ENCODE measurements at places on chromosomes 3 and 15.

- DNase-seq, result no peak
Measured at GRCh38 chr3:71990545-71990944, 205.6 kb upstream of the PROK2 start.

DNA sequence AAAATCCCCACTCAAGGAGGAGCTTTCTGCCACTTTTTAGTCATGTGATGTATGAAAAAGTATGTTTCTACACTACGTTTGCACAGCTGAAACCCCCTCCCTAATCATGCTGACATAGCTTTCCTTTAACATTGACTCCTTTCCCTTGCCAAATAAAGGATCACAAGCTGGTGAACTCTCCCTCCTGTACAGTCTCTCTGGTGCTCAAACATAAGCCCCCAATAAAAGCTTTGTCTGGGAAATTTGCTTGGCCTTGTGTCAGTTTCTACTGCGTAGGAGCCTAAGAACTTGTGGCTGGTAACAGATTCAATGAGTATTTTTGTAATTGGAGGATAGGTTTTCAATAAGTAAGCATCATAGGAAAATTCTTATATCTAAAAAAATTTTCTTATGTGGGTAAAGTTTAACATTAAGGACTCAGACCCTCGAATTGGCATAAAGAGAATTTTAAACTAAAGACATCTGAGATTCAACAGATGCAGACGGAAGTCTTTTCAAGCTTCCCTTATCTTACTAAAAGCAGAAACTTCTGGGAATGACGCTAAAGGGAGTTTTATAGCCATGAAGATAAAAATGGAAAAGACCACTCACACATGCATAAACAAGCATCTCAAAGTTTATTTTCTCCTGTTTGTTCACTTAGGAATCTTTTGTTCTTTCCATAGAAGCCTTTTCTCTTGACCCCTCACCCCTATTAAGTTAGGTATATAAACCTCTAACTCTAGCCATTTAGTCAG lies 44.1 kb upstream of the P2RY1 start:
- no peak for DNase-seq

GRCh38 chr3:69033470-69033869 lies 18.7 kb downstream of the TMF1 start:
- DNase-seq, result no peak

DNA sequence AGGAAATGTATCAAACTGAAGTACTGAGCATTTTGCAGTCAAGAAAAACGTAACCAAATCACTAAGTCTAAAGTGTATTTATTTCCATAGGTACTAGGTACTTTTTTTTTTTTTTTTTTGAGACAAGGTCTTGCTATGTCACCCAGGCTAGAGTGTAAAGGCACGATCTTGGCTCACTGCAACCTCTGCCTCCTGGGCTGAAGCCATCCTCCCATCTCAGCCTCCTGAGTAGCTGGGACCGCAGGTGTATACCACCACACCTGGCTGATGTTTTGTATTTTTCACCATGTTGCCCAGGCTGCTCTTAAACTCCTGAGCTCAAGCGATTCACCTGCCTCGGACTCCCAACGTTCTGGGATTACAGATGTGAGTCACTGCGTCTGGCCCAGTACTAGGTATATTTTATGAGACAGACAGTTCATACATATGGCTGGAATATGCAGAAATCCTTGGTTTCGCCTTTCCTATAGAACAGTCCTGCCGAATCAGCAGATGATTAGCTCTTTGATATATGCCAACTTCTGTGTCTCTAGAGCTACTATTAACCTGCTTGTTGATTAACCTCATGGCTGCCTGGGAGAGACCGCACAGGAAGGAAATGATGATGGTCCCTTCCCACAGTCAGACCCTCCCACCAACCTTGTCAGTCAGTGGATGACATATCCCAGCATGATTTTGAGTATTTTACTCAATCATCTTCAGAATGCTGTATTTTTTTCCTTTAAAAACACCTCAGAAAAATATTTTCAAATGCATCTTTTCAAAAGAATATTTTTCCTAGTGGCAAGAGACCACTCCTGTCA lies 32.3 kb downstream of the TMOD3 start:
- no peak for DNase-seq

DNA sequence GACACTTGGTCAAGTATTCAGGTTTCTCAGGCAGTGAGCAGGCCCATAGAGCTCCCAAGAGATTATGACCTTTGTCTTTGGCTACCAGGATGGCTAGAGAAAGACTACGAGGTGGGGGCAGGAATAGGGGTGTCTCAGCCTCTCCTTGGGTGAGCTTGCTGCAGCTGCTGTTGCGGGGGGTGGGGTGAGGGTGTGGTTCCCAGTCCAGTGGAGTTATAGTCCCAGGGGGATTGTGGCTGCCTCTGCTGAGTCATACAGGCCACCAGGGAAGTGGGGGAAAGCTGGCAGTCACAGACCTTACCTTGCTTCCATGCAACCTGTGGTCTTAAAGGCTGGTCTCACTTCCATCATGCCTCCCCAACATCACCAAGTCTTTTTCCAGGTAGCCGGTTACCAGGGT lies 31.7 kb downstream of the ATP2C1 start:
- DNase-seq, result no peak

DNA sequence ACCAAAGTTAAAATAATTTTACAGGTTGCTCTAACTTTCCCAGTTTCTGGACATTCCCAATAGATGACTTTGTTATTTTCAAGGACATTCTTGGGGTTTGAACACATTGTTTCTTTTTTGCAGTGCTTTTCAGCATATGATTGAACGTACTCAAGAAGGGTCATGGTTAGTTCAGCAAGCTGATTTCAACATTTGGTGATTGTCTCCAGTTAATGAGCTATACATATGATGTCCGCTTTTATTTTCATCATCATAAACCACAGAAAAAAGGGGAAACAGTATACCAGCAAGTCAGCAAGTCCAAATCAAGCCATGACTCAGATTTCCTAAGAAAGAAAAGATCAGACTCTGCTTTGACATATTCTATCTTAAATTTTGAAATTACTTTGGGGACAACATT lies 69.4 kb downstream of the B3GALNT1 start:
- no peak for DNase-seq
